Left lobe of liver (tissue), 2 donors: ENCODE measurements at places on chromosomes 2 and 18. TPM values are rescaled to one million over a fixed set of nuclear protein-coding genes. Genes with fewer than 3 reads are reported as not detected.

TMEM37 gene
- total RNA-seq = 85.7 TPM

HOXD9 gene
- not detected for total RNA-seq

AKAIN1 gene
- 0.88 TPM for total RNA-seq

DNA sequence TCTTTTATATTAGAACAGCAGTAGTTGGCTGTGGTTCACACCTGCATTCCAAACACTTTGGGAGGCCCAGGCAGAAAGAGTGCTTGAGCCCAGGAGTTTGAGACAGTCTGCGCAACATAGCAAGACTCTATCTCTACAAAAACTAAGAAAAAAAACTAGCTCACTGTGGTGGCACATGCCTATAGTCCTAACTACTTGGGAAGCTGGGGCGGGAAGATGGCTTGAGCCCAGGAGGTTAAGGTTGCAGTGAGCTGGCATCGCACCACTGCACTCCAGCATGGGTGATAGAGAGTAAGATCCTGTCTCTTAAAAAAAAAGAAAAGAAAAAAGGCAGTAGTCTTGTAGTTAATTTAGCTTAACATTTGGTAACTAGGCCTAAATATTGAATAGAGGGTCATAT, 136.6 kb downstream of the AGPS start:
- no peak for DNase-seq

DNA sequence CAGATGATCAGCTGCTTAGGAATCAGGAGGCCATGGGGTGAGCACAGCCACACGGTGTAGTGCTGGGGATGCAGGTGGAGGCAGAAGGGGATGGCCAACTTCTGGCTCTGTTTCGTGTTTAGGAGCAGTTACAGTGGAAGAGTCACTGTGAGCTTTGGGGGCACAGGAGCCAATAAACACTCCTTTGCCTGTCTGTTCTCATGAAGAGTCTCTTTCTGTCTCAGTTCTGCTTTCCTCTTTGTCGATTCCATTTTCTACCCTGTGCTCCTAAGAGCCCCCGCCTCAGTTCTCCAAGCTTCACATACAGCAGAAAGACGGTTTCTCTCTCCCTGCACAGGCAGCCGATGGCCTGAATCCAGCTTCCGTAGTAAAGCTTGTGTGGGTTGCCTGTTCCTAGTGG, 21.0 kb upstream of the RRM2 start:
- DNase-seq = no peak

GRCh38 chr2:9282128-9283112, 75.8 kb downstream of the ASAP2 start:
- DNase-seq = no peak

DNA sequence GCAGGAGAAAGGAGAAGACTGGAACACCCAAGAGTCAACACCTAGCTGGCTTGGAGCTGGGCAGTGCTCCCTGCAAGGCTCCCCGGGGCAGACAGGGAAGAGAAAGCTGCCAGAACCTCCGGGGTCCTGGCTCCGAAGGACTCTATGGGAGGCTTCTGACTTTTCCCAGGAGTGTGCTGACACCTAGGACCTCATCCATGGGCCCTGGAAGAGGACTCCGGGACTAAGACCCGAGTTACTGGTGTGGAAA, 37.8 kb upstream of the ATP6V1B1 start:
- DNase-seq = no peak

- peak; percentile 76 for DNase-seq
These were observed 60.1 kb upstream of the GLI2 start for GRCh38 chr2:120675460-120676130.

- DNase-seq = no peak
These were observed 651.3 kb downstream of the NYAP2 start for GRCh38 chr2:226050822-226051221.

- DNase-seq = no peak
These were observed 39.3 kb upstream of the ELAC1 start for GRCh38 chr18:50928551-50928950.

DNA sequence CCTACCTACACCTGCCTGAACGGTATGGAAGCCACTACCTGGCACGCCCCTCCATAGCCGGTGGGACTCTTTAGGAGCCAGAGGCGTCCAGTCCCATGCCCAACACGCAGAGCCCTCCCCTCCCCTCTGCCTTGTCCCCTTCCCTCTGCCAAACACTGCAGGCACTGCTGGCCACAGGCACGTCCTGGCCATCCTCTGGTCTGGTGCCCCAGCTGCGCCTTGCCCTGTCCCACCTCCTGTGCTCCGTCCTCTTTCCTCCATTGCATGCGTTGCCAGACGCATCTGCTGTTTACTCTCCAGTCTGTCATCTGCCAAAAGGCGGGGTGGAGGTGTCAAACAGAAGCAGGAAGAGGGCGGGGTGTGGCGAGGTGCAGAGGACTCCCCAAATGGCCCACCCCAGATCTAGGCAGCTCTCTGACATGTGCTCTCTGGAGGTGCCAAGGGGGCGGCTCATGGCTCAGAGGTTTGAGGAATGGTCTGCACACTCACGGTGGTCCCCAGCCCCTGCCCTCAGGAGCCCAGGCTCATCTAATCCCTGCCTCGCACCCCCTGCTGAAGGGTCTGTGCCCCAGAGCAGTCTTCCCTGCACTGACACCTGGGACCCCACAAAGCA, 45.1 kb downstream of the HS6ST1 start:
- DNase-seq = no peak

GRCh38 chr2:190486037-190486623, 48.4 kb downstream of the NEMP2 start:
- DNase-seq = no peak

DNA sequence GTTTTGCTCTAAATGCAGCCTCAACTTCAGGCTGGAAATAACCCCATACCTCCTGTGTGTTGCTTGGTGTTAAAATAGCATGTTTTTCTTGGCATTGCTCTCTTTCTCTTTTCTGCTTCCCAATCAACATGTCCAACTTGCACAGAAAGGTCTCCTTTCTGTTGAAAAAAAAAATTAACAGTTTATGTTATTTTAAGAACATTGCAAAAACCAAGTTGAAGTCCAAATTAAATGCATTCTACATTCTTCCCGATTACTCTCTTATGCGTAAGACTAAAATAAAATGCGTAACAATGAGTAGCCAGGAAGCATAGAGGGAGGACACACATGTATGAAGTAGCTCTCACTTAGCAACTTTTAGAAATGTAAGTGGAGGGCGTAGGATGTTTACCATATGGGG, 1406.1 kb upstream of the NXPH2 start:
- no peak for DNase-seq

- DNase-seq = no peak
These were observed 721 bp upstream of the MIB1 start for GRCh38 chr18:21739604-21740537.

GRCh38 chr2:127623388-127624319, 22.3 kb upstream of the GPR17 start:
- peak; percentile 44 for DNase-seq

- DNase-seq = no peak
These were observed 15.6 kb downstream of the PHLPP1 start for GRCh38 chr18:62730941-62731340.

DNA sequence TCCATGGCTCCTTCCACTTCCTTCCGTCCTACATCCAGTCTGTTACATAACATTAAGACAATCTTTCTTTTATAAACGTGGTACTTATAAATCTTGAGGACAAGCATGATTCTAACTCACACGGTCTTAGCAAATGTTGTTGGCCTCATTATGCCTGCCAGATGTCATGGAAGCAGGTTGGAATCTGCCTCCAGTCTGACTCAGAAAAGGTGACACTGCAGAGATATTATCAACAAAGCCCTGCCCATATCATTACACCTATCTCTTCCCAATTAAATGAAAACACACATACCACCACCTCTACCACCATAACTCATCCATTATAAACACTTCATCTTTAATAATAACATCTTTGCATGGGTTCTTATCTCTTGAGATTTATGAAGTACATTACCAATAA, 334.7 kb upstream of the CHAC2 start:
- DNase-seq = no peak

DNA sequence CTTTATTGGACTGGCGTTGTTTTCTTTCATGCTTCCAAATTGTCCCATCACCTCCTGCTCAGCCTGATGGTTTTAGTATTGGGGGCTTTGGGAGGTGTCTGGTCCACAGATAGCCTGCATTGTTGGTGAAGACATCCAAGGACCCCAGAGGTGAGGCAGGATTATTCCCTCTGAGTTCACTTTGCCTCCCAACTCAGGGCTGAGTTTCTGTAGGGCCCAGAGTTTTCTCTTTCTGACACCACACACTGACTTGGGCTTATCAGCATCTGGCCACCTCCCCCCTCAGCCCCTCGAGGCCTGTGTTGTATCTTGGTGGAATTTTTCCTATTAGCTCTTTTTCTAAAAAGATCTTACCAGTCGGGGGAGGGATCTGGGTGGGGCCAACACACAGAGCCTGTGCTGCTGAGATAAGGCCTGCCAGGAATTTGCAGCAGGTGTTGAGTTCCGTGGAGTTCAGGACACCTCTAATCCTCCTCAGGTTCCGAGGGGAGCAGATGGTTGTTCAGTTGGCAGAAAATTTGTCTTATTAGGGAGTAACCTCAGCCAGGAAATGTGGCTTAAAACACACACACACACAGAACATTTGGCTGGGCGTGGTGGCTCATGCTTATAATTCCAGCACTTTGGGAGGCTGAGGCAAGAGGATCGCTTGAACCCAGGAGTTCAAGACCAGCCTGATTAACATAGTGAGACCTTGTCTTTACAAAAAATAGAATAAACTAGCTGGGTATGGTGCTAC, 7.3 kb downstream of the EMILIN2 start:
- peak; percentile 10 for DNase-seq

DNA sequence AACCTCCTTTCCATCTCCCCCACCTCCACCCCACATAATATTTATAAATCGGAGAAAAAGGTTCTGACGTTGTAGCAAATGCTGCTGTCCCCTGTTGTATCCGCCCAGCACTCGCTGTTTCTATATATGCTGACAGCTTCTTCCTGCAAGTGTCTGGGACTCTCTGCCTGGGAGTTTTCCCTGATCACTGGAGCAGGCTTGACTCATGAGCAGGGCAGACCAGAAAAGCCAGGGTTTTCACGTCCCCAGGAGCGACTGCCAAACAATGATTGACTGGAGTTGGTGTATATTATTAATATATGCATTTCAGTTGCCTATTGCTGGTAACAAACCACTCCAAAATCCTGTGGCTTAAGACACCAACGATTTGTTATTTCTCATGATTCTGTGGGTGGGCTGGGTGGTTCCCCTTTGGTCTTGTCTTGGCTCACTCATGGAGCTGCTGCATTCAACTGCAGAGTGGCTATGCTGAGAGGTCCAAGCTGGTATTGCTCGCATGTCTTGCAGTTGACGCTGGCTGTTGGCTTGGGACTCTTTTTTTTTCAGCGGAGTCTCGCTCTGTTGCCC, 21.2 kb upstream of the ASXL2 start:
- no peak for DNase-seq

GRCh38 chr2:134762508-134762907, 43.7 kb upstream of the TMEM163 start:
- DNase-seq = no peak

- no peak for DNase-seq
These were observed 139.9 kb downstream of the THADA start for GRCh38 chr2:43455731-43456642.
